Activated CD8-positive, alpha-beta memory T cell treated with anti-CD3 and anti-CD28 coated beads for 1 hour (primary cell): ENCODE measurements at places on chromosomes 11 and 22.

DNA sequence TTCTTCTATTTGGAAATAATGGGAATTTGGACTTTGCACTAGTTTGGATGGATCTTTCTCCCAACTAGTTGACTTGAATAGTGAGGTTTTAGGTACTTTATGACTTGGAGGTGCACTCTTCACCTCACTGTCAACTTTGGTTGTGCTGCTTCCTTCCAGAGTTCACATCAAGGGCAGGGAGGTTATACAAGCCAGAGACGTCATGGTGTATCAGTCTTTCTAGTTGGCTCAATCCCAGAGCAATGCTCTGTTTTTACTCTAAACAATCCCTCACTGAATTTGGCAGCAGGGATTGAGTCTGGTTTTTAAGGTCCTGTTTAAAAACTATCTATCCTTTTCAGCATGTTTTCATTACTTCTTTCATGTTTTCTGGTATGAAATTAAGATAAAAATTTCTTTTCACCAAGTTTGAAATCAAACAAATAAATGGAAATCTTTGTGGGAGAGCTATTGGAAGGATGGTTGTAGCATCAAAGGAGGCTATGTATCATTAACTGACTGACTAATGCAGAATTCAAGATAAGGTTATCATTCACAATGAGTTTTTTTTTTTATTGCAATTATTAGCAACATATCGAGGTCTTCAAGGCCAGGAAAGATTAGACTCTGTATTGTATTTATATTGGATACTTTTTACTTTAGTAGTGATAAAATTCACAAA lies 28.0 kb upstream of the ZBED5 start:
- no peak for DNase-seq

GRCh38 chr11:107018902-107019493 lies 722 bp upstream of the GUCY1A2 start:
- DNase-seq, result no peak

DNA sequence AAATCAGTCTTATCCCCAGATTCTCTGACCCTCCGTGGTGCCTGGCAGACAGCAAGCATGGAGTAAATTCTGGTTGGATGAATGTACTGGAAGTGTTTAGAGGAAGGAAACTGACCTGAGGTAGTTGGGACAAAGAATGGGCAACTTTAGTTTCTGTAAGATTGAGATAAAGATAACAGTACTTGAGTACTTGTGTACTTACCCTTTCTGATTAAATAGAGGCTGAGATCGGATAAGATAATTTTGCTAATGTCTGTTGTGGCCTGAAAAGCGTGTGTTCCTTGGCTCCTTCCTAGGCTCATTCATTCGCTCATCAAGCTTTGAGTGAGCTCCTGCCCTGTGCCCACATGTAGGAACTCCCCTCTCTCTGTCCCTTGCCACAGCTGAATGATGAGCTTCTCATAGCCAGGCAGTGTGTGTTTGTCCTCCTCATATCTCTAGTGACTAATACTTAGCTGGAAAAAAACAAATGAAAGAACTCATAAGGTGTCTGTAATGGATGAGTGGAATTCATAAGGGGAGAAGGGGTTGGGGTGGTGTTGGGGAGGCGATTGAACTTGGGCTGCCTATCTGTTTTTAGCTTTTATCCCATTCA lies 118.1 kb downstream of the DBX1 start:
- no peak for DNase-seq

GRCh38 chr11:128804481-128804880 lies 62.6 kb downstream of the KCNJ1 start:
- DNase-seq, result no peak

- DNase-seq, result no peak
Measured at GRCh38 chr11:69984457-69985261, 93.5 kb upstream of the ANO1 start.

DNA sequence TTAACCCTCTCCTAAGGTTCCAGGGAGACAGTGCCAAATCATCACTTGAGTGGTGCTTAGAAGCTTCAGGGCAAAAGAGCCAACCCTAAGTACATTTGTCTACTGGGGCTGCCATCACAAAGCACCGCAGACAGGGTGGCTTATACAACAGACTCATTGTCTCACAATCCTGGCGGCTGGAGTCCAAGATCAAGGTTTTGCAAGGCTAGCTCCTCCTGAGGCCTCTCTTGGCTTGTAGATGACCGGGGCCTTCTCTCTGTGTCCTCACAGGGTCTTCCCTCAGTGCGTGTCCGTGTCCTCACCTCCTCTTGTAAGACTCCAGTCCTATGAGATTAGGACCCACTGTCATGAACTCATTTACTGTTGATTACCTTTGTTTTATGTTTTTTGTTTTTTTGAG lies 34.1 kb upstream of the CD81 start:
- no peak for DNase-seq

GRCh38 chr11:6745465-6746015 lies 26.2 kb downstream of the OR2AG2 start:
- no peak for DNase-seq

- no peak for DNase-seq
Measured at GRCh38 chr11:94786264-94787126, 18.3 kb downstream of the AMOTL1 start.

- DNase-seq, result no peak
Measured at GRCh38 chr22:20000246-20001081, 16.2 kb downstream of the ARVCF start.

DNA sequence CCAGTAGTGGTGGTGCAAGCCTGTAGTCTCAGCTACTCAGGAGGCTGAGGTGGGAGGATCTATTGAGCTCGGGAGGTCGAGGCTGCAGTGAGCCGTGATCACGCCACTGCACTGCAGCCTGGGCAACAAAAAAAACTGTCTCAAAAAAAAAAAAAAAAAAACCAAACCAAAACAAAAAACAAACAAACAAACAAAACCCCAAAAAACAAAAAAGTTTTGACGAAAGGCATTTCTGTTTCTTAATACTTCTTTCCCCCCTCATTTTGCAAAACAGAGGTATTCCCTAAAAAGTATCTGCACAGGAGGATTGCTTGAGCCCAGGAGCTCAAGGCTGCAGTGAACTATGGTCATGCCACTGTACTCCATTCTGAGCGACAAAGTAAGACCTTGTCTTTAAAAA lies 11.2 kb downstream of the HIRA start:
- DNase-seq, result no peak

DNA sequence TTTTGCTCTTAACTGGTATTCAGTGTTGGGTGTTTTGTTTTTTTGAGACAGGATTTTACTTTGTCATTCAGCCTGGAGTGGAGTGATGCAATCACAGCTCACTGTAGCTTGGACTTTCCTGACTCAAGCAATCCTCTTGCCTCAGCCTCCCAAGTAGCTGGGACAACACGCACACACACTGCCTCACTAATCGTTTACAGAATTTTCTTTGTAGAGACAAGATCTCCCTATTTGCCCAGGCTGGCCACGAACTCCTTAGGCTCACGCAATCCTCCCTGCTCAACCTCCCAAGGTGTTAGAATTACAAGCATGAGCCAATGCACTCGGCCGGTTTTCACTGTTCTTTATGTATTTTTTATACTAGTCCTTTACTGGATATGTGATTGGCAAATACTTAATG lies 51.0 kb upstream of the IGLL5 start:
- no peak for DNase-seq

DNA sequence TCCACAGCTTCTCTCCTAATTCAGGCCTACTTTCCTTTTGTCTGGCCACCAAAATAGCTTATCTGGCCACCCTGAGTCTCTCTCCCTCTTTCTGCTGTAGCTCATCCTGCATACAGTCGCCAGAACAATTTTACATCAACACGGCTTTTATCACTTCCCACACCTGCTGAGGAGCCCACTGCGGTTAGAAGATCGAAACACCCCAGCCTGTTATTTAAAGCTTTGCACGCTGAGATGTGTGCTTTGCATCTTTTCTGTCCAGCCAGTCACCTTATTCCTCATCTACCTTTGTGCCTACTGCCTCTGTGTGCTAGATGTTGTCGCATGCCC lies 96.0 kb downstream of the COMMD9 start:
- no peak for DNase-seq

GRCh38 chr11:876545-876944 lies 33.9 kb downstream of the TSPAN4 start:
- DNase-seq, result no peak

GRCh38 chr11:78417175-78417887 lies at the start of gene GAB2:
Gene GAB2 (minus strand): TSS chr11:78417820. CDS start chr11:78417720, 100 bp downstream.
- DNase-seq, result no peak

DNA sequence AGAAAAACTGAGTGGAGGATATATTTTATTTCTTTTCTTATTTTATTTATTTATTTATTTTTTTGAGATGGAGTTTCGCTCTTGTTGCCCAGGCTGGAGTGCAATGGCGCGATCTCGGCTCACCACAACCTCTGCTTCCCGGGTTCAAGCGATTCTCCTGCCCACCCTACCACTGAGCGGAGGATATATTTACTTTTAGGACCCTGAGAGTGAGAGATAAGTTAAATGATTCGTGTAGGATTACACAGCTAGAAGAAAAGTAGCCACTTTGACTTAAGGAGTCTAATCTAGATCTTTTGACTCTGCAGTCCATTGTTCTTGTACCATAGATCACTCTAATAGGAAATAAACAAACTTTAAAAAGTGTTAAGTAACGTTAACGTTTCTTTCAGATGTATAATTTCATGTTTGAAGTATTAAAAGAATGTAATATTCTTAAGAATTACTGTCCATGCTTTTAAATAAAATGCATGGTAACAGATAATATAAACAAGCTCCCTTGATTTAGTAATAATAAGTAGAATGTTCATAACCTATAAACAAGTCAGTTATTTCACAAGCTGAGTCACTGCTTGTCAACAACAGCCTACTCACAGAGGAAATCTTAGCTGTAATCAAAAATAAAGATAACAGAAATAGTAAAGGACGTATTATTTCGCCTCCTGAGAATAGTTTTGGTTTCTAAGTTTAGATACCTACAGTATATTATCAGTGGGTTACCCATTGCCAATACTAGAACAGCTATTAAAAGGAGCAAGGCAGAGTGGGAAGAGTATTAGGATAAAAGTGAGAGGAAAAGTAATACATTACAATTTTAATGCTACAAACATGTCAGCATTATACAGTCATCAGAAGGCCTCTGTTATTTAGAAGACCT lies 18.6 kb downstream of the USP47 start:
- DNase-seq, result no peak

DNA sequence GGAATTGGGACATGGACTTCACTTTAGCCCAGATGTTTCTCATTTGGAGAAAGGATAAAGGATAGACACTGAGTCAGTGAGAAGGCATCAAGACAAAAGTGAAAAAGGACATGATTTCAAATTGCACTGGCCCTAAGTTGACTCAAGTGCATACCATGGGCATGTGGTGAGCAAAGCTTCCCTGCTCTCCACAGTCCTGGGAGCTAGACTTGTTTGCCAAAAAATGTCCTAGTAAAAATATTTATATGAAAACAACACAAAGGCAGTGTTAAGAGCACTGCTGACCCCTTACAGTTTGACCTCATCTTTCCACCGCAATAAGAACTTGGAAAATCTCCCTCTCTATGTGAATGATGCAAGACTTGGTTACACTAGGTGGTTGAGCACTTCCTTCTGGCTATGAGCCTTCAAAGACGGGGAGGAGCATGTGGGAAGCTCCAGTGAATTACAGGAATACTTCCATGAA lies 46.5 kb upstream of the FIBIN start:
- DNase-seq, result no peak

GRCh38 chr11:111357150-111358037 lies 21.7 kb downstream of the POU2AF1 start:
- no peak for DNase-seq

DNA sequence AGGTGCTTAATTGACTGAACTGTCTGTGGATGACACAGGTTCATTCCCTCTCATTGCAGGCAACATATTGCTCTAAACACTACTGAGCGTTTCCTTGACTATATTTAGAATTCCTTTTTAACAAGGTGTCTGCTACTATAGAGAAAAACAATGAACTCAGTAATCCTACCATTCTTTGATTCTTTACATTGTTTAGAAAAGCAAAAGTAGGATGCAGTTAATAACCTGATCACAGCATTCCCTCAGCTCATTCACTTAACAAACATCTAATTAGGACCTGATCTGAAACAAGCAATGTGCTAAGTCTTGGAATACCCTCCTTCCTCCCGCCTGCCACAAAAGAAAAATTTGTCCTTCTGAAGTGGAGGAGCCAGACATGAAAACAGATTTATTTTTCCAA lies 313.1 kb downstream of the LRRC4C start:
- no peak for DNase-seq

DNA sequence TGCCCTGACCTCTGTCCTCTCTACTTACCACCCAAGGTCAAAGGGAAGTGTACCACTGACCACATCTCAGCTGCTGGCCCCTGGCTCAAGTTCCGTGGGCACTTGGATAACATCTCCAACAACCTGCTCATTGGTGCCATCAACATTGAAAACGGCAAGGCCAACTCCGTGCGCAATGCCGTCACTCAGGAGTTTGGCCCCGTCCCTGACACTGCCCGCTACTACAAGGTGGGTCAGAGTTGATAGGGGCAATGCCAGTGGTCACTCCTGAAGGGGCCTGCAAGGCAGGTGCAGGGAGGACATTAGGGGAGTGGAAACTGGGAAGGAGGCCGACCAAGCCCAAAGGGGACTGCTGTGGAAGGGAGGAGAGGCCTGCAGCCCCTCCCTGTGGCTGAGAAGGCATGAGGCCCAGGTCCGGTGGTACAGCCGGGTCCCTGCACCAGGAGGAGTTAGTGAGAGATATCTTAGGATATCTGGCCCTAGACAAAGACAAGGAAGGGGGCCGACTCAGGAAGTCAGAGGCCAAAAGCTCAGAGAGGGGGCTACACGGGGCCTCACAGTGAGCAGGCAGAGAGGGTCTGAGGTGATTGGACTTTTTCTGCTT lies 17.9 kb downstream of the POLR3H start:
- no peak for DNase-seq

DNA sequence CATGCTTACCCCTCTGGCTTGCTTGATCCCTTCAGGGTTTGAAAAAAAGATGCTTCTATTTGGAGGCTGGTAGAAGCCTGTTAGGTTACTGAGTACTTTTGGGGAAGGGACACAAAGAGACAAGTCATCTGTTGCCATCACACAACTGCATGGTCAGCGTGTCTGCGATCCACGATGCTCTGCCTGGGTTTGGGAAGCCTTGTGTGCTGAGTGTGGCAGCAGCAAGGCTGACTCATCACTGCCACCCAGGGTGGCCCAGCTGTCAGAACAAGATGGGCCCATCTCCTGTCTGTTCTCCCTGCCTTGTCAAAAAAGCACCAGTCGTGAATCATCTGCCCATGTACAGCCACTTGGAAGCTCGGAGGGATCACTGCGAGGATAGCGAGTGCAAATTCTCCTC lies 26.2 kb downstream of the UBASH3B start:
- DNase-seq, result no peak

- DNase-seq, result no peak
Measured at GRCh38 chr22:37634417-37634924, 5.0 kb upstream of the SH3BP1 start.

- DNase-seq, result peak; percentile 75
Measured at GRCh38 chr11:117843666-117844484, 19.3 kb upstream of the FXYD2 start.

- no peak for DNase-seq
Measured at GRCh38 chr11:74822170-74822569, 73.5 kb downstream of the RNF169 start.

DNA sequence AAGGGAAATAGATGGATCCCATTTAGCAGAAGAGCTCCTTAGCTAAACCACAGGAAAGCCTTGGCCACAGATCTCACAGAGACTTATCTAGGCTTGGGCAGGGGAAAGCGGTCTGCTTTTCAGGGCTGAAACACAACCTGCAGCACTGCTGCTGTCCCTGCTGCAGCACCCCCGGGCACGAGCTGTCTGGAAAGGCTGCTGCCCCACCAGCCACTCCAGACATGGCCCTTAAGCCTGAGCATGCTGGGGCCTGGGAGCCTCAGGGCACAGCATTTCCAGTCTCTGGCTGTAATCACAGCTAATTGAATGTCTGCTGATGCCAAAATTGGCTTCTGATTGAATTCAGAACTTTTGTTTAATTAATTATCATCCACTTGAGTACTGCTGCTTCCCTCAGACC lies 115.0 kb downstream of the TMPRSS5 start:
- DNase-seq, result no peak
